ENCODE measurements at places on chromosomes 5 and 9. TPM values are rescaled to one million over a fixed set of nuclear protein-coding genes. Genes with fewer than 3 reads are reported as not detected.

GRCh38 chr5:14417276-14417730 is 164.3 kb upstream of the OTULINL start:
- DNase-seq: no peak

DNA sequence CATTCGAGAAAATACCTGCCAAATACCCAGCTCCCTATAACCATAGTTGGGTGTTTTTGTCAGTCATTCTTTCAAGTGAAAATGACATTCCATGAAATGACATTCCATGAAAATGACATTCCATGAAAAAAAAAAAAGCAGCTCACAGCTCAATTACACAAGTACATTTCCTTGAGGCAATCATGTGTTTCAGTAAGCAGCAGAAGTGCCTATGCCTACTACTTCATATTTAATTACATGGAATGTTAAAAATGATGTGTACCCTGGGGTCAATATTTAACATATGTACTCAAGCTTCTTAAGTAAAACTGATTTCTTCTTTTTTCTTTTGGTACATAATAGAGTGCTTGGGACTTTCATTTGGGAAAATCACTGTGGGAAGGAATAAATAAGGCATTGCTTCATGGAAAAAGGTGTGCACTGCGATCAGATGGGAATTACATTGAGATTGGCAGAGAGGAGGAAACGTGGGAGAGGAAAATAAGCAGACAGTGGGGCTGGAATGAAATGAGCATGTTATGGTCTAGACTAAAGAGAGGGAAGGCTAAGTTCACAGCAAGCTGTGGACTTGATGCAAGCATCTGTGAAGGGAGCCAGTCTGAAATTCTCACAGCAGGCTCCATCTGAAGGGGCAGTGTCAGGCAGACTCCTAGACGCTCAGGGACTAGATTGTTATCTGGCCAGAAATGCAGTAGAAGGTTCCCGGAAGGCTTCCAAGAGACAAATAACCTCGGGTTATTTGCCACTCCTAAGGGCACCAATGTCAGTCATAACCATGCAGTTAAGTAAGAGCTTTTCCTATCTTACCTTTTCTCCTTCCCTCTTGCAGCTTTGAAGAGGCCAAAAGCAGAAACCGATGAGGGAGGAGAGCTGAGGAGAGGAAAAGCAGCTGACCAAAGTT is 15.2 kb upstream of the SPATA9 start:
- peak; percentile 26 for DNase-seq

ERAP2 gene
- total RNA-seq: 0.87 TPM

DNA sequence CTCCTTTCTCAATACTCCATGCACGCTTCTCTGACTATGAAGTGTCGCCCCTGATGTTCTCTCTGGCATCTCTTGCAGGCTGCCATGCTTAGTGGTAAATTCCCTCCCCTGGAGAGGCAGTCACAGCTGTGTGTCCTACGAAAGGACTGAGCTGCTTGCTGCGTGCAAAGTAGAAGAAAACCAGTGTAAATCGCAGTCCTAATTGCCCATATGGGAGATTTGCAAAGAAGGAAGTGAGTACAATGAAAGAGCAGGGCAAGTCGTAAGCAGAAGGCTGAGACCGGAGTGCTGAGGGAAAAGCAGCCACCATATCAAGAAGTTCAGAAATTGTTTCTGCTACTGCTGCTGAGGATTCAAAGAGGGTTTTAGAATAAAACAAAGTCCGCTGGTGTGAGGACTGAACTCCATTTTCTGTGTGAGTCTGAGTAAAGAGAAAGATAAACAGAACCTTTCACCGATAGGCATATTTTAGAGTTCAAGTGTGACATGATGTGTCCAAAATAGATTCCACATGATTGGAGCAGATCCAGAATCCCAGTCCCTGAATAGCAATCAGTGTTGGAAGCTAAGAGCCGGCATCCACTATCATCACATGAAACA is 507.8 kb upstream of the MPDZ start:
- peak; percentile 27 for DNase-seq

SLC22A4 gene
- 1.4 TPM for total RNA-seq

DNA sequence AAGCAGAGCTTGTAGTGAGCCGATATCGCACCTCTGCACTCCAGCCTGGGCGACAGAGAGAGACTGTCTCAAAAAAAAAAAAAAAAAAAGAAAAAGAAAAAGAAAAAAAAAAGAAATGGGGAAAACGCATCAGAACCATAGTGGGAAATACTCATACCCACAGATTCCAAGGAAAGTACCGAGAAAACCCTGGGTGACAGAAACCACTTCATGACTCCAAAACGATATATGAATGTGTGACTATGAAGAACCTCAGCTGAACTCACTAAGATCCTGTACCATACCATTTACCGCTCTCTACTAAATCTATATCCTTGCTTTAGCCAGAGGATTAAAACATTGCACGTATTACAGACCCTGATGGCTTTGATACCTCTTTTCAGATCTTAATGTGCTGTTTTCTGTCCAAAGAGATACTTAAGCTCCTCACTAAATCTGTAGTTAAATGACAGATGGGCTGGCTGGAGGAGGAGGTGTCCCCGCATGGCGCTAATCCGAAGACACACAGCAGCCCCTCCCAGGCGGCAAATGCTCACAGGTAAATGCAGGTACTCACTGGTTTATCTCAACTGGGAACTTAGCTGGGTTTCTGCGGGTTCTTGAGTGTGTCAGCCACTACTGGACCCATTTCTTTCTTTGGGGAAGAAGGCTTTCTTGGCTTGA is 2.8 kb downstream of the LPCAT1 start:
- no peak for DNase-seq

DNA sequence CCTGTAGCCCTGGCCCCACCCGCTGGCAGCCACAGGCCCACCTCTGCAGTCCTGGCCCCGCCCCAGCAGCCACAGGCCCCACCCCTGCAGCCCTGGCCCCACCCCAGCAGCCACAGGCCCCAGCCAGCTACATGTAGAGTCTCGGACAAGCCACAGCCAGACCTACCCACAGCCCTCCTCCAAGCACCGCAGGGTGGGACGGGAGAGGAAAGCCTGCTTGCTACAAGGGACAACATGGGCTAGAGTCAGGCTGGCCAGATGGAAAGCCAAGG is 49.5 kb upstream of the SARDH start:
- DNase-seq: peak; percentile 42

- peak; percentile 61 for DNase-seq
These were observed 1.3 kb downstream of the SEMA6A start for GRCh38 chr5:116573279-116573701.

DNA sequence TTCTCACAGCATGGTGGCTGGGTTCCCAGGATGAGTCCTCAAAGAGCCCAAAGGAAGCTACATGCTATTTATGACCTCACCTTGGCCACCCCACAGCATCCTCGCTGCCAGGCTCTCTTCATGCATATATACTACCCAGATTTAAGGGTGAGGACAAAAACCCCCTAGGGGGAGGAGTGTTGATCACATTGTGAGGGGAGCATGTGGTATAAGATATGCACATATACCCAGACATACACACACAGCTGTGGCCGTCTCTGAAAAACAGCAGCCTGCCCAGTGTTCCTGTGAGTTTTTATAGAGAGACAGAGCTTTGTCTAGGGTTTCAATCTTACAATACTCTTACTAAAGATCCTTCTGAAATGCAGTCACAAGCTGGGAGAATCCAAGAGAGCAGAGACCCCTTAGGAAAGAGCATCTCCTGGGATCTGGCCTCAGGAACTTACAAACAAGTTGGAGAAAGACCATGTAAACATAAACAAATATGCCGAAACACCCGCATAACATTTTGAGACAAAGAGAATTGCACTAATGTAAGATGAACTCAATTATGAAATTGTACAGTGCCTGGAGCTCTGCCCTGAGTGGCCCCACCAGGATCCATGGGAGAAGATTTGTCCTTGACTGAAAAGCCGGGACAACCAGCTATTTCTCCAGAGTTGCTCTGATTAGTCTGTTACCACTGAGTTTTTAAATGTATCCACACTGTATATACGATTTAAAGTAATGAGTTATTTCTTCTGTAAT is 146.4 kb downstream of the GADD45G start:
- DNase-seq: no peak

DNA sequence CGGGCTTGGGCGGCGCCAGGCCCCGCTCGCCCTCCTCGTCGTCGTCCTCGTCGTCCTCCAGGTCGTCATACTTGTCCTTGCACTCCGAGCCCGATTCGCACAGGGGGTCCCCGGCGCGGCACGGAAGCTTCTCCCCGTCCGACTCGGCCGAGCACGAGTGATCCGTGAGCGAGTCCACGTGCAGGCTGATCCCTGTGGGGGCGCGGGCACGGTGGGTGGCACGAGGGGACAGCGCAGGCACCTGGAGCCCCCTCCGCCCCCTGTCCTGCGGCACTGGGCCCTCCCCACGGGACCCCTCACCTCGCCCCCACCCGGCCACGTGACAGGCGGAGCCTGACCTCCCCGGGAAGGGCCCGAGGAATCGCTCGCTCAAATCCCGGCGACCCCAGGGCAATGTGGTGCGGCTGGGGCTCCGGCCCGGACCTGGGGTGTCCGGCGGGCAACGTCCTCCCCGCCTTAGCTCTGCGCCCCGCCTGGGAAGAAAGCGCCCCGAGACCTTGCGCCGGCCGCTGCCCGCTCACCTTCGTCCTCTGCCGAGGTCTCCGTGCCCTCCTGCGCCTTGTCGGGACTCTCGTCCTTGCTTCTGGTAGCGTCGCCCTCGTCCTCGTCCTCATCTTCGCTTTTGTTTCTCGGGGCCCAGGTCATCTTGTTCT is 2.5 kb downstream of the IRX2 start:
- no peak for DNase-seq

NUTM2G gene
- 0.32 TPM for total RNA-seq

DNA sequence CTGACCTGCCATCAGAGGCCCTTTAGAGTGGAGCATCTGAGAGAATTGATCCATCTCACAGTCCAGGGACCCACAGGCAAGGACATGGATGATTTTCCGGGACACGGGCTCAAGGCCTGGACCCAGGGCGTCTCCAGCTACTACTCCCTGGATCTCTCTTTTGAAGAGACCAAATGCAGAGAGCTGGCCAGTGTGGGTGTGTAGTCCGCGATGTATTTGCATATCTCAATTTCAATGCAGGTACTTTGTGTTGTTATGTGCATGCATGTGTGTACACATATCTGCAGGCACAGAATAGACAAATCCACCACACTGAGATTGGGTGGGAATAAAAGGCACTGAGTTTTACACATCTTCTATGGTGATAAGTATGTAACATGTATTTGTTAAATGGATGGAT is 30.8 kb upstream of the ASTN2 start:
- DNase-seq: no peak

DNA sequence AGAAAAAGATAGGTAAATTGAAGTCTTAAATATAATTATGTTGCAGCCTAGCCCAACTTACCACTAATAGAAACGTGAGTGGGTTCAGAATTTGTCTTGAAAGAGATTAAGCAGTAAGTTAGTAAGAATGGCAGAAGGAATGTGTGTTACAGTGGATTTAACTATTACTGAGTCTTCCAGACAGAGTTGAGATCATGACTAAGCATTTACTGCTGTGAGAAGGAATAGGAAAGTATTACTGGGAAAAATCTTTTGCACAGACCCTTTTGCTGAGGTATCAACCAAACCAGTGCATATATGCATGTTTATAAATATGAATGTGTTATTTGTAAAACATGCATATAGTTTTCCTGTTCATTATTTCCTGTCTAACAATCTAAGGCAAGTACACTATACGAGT is 112.8 kb upstream of the EFNA5 start:
- no peak for DNase-seq

GRCh38 chr5:75433814-75434506 is 77.5 kb downstream of the CERT1 start:
- DNase-seq: no peak
